ENCODE measurements at places on chromosomes 12 and 14.

GRCh38 chr12:4802841-4803240, 82.6 kb downstream of the GALNT8 start:
- no peak for DNase-seq

DNA sequence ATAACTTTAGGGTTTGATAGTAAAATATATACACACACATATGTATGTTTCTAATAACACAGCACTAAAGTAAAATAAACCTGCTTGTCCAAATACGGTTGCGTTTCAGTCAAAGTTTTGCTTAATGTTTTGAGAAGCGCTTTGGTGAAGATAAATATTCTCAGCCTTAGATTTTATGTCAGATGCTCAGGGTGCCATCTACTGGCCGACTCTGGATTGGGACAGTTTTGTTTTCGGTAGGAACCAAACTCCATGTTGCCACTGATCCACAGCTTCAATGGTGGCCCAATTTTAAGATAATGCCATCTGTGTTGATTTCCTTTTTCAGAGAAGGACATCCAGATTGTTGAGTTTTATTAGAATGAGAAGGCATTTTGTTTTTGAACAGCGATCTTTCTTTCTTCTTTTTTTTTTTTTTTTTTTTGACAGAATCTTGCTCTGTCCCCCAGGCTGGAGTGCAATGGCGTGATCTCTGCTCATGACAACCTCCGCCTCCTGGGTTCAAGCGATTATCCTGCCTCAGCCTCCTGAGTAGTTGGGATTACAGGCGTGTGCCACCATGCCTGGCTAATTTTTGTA, 43.1 kb downstream of the LLPH start:
- peak; percentile 48 for DNase-seq

DNA sequence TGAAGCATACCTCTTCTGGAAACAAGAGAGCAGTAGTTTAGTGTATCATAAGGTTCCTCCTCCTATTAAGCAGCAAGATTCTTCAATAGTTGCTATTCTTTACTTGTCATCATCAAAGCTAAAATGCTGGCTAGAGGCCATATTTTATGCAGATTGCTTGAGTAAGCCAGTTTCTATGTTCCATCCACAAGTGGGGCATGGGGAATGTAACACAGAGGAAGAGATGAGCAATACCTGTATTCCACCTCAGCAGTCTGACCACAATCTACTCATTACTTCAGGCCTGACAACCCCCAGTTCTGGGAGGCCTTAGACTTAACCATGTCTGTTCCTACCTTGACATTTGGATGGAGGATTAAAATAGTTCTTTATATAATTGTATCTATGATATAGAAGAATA, 423.6 kb downstream of the BTG1 start:
- DNase-seq: no peak

GRCh38 chr12:93376436-93377251, 1.1 kb upstream of the NUDT4 start:
- DNase-seq: peak; percentile 13

- peak; percentile 27 for DNase-seq
Measured at GRCh38 chr14:71586131-71586897, 345.9 kb upstream of the RGS6 start.

All from BE2C (cell line).